A549 (cell line): ENCODE measurements at places on chromosomes 13 and 19.
A peak's percentile ranks its signal among the peaks of the same experiment; 100 is the strongest.

GRCh38 chr13:32659736-32660135, 73.5 kb downstream of the PDS5B start:
- DNase-seq = no peak

- DNase-seq = peak; percentile 83
These were observed 333.9 kb downstream of the UQCRFS1 start for GRCh38 chr19:28878862-28879566.

DNA sequence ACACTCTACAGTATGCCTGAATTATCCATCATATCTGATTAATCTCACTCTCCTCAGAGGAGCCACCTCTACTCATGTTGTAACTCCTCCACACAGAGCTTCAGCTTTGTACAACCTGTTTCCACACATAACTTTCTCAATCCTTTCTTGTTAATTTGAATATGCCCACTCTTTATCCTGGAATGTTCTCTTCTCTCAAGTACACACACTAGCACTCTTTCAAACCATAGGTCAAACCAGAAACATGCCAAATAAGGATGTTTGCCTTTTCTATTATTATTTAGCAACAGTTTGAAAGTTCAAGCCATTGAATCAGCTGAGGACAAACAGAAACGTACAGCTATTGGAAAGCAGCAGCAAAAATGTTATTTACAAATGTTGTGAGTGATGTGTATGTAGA, 110.3 kb downstream of the MIPEP start:
- no peak for DNase-seq

DNA sequence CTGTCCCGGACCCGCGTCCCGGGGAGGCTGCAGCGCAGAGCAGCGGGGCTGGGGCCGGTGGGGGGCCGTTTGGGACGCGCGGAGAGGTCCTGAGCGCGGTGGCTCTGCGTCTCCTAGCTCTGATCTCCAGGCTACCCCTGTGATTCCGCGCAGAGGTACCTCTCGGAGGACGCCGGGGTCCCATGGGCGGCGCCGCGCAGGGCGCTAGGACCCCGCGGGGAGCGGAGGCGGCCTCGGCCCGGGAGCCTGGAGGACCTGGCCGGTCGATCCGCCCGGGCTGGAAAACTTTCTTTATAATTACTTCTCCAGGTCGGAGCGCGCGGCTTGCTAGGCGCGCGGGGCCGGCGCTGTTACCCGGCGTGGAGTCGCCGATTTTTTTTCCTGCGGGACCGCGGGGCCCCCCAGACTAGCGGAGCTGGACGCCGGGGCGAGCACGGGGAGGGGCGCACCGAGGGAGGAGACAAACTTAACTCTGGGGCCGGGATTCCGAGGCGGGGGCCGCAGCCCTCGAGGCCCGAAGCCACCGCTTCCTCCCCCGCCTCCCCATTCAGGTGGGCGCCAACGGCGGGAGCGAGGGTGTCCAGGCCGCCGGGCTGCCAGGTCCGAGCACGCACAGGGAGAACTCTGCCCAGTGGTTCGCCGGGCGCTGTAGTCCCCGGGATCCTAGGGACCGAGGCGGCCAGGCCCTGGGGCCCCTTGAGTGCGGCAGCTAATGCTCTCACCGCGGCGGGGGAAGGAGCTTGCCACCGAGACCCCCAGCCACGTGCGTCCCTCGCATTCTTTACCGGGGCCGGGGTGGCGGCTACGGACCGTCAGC, 848 bp upstream of the CEBPA start:
- DNase-seq = peak; percentile 66

- no peak for DNase-seq
These were observed 19.1 kb downstream of the ZNF264 start for GRCh38 chr19:57210381-57210780.

GRCh38 chr19:40610396-40611064, 9.4 kb downstream of the LTBP4 start:
- DNase-seq = no peak

GRCh38 chr13:110236831-110237261, 70.1 kb downstream of the COL4A1 start:
- no peak for DNase-seq

- no peak for DNase-seq
These were observed 731.0 kb downstream of the SLITRK1 start for GRCh38 chr13:83151308-83151660.

- DNase-seq = peak; percentile 87
These were observed 51.3 kb upstream of the LSM14A start for GRCh38 chr19:34120846-34121639.

- no peak for DNase-seq
These were observed 34.2 kb upstream of the C19orf12 start for GRCh38 chr19:29748996-29749849.
